ENCODE measurements at places on chromosomes 1 and 21. TPM values are rescaled to one million over a fixed set of nuclear protein-coding genes. Genes with fewer than 3 reads are reported as not detected.

SPRR2E gene
- 14.2 TPM for polyA plus RNA-seq

SLC26A9 gene
- polyA plus RNA-seq, result 0.41 TPM

- peaks cover 47% of the 10 kb centered on the region for H3K36me3 ChIP-seq
- no peak overlapping the region for H3K4me3 ChIP-seq
- DNase-seq, result no peak
- H3K4me1 ChIP-seq, result peaks cover 63% of the 10 kb centered on the region
These were observed 28.4 kb upstream of the CD84 start for GRCh38 chr1:160607672-160608032.

DNA sequence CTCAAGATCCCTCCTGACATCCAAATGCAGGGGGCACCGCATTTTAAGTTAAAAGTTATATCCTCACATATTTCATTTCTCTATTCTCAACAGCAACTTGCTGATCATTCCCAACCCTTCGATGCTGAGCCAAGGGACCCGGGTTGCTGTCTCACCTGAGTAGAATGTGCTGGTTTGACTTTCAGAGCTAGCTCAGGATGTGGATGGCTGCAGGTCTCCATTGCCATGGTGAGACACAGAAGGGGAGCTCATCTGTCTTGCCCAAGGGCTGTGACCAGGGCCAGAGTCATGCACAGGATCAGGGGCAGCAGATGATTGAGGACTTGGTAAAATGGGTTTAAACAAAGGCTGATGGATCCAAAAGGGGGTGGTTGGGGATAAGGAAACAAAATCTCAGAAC is 112.1 kb downstream of the HMGB4 start:
- H3K4me3 ChIP-seq, result no peak overlapping the region
- no peaks in the 10 kb centered on the region for H3K36me3 ChIP-seq
- H3K27me3 ChIP-seq, result no peaks in the 10 kb centered on the region
- H3K27ac ChIP-seq, result no peak overlapping the region
- no peaks in the 10 kb centered on the region for H3K4me1 ChIP-seq
- no peak for DNase-seq

DNA sequence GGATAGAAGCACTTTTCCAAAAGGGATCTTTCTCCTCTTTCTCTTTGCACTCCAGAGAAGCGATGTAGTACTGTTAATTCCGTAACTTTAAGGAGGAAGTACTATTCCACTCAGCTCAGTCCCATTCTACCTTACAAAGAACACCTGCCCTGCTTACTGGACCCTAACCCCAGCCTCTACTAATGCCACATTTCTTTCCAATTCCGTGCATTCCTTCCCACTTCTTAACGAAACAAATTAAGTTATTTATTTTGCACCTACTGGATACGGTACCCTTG is 511 bp downstream of the NDC1 start:
- H3K36me3 ChIP-seq, result peaks cover 3% of the 10 kb centered on the region
- no peak for DNase-seq

GRCh38 chr1:29672416-29673227 is 436.3 kb downstream of the PTPRU start:
- no peaks in the 10 kb centered on the region for H3K4me1 ChIP-seq
- no peaks in the 10 kb centered on the region for H3K36me3 ChIP-seq
- H3K27ac ChIP-seq, result no peak overlapping the region
- H3K27me3 ChIP-seq, result no peaks in the 10 kb centered on the region
- DNase-seq, result no peak

- DNase-seq, result no peak
- no peaks in the 10 kb centered on the region for H3K4me1 ChIP-seq
- H3K36me3 ChIP-seq, result no peaks in the 10 kb centered on the region
- peaks cover 2% of the 10 kb centered on the region for H3K27me3 ChIP-seq
- H3K27ac ChIP-seq, result no peak overlapping the region
- no peak overlapping the region for H3K4me3 ChIP-seq
These were observed 78.2 kb downstream of the SLC16A1 start for GRCh38 chr1:112877750-112878149.

GRCh38 chr1:197838836-197839235 is 63.6 kb upstream of the DENND1B start:
- H3K4me1 ChIP-seq, result no peaks in the 10 kb centered on the region
- H3K4me3 ChIP-seq, result no peak overlapping the region
- no peaks in the 10 kb centered on the region for H3K36me3 ChIP-seq
- DNase-seq, result no peak
- no peak overlapping the region for H3K27ac ChIP-seq

All from thymus (tissue), 14 donors.